ENCODE measurements at places on chromosomes 3 and 15.

DNA sequence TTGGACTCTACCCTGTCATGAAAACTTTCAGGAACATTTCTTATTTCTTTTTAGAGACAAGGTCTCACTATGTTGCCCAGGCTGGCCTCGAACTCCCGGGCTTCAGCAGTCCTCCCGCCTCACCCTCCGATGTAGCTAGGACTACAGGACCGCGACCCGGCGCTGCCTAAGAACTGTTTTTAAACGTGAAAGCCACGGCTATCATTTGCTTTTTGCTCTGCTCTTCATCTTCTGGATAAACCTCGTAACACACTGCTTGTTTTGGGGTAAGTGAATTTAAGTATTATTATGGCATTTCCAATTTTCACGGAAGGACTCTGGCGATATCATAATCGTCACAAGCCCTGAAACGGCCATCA lies 14.3 kb upstream of the CCNL1 start:
- peak; percentile 61 for DNase-seq

GRCh38 chr3:37853691-37854413 lies 7.8 kb upstream of the CTDSPL start:
- DNase-seq, result no peak

DNA sequence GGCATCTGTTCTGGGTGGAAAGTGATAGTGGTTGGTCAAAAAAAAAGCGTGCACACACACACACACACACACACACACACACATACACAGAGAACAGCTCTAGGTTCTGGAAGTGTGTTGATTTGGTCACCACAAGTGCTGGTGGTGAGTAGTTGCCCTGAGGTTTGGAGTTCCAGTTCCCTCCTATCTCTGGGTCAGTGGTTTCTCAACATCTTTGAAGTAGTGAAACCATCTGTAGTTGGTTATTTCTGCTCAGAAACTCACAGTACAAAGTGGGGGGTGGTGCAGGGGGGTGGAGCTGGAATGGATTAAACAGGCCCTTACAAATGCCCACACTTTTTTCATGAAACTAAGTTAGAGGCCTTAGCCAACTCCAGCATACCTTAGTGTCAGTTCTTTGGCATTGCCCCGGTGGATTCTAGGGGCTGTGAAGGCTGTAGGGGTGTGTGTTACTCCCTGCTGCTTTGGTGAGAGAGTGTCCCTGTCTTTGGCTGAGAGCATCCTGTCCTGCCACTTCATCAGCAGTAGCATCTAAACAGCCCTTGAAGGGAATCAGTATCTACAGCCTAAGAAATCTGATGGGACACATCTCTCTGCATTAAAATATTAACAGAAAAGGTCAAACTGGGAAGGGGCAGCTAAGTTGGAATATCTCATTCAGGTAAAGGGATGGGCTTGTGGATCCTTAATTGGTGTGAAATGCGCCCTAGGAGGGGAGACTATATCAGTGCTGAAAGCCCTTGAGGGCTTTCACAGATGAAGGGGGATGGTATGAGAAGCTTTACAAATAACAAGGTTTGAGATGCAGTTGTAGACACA lies 20.6 kb downstream of the SMAD3 start:
- no peak for DNase-seq

DNA sequence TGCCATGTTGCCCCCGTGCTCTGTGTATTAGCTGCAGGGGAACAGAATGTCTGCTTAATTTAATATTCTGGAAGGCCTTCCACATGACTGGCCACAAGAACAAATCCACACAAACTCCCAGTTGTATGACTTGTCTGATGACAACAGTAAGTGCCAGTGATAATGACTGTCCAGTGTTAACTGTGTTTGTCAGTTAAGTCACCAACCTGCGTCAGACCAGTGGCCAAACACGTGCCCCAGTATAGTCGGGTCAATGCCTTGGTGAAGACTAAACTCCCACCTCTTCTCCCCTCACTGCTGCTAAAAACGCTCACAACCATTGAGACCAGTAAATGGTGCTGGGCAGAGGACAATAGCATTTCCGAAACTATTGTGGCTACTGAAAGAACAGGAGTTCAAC lies 9.8 kb upstream of the ATP13A5 start:
- no peak for DNase-seq

DNA sequence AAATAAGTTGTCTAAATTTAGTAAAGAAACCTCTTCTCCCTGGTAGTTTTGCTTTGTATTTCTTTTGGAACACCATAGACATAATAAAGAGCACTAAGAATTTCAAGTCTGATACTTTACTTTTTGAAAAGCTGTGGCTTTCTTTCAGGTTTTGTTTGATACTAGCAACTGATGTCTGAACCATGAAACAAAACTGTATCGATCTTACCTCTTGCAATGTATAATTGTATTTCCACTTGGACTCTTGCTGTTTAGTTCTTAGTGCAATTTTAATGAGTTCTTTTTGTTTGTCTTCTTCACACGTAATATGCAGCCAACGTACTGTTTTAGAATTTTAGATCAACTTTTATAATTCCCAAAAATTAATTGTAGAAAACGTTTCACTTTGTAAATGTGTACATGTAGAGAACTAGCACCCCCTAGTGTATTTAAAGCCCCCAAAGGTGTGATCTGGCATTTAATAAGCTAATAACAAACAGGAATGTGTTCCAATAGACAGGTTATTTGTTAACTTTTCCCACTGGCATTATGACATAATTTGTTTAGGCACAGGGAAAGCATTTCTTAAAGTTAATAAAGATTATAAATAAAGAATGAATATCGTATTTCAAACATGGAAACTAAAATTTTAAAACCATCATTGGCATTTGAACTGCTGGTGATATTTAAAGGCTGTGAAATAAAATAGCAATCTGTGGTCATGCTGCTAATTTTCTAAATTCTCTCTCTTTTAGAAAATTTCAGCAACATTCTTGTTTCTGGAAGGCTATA lies 289.1 kb upstream of the DNAJC19 start:
- no peak for DNase-seq

DNA sequence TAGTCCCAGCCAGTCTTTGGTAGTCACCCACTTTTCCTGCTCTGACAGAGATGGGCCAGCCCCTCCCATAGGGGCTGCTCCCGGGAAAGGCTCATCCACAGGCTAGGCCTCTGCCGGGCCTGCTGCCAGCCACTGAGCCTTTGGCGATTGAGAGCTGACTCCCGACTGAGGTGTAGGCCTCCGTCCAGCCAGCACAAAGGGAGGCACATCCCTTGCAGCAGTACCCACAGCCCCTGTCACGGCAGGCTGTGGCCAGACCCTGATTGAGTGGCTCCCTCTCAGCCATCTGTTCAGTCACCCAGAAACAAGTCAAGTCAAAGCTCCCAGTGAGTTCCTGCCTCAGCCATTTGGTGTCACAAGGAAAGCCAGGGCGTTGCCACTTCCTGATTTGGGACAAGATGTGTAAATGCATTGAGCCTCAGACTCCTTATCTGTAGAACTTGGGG lies 6.2 kb upstream of the PAK6 start:
- no peak for DNase-seq

DNA sequence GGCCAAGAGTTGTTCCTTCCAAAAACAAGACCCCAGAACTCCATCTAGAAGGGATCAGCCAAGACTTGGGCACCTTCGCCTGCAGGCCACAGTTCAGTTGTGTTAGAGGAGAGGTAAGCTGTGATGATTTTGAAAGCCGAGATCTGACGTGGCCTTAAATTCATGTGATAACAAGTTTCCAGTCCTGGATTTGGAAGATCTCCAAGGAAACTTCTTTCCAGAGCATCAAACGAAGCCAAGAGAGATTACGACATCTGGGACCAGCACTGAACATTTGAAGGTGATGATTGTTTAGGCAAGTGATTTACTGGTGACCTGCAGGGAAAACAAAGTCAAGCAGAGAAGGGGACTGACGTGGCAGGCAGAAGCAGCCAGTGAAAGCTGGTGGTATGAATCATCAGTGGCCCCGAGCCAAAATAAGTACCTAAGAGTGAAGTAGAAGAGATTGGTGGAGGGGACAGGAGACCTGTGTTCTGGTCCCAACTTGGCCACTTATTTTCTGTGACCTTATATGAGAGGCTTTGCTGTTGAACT lies 339.0 kb upstream of the PROK2 start:
- peak; percentile 0 for DNase-seq

DNA sequence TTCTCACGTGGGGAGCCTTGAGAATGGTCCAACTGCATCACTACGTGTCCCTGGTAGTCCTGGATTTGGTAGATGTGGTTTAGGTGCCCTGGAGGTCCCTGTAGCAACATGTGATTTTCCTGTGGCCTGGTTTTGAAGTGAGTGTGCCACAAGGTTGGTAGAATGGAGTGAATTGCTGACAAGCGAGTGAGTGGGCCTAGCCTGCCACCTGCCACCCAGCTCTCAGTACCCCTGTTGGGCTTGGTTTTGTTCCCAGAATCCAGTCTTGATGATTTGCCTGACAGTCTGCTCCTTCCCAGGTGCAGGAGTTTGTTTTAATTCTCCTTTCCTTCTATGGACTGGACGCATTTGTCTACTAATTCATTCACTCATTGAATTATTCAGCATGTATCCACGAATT lies 19.4 kb downstream of the RPLP1 start:
- DNase-seq, result no peak

DNA sequence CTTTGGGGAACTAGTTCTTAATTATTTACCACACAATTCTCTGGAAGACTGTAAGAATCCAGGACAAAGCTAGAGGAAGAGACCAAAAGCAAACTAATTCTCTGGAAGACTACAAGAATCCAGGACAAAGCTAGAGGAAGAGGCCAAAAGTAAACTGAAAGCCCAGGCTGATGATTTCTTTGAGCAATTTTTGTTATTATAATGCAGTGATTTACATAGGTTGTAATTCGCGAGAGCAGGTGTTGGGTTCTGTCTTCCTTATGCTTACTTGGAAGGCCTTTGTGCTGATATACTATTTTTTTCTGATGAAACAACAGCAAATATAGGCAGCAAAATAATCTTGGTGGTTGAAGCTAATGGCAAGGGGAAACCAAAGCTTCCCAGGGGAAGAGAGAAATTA lies 5.2 kb downstream of the SPTSSB start:
- no peak for DNase-seq

DNA sequence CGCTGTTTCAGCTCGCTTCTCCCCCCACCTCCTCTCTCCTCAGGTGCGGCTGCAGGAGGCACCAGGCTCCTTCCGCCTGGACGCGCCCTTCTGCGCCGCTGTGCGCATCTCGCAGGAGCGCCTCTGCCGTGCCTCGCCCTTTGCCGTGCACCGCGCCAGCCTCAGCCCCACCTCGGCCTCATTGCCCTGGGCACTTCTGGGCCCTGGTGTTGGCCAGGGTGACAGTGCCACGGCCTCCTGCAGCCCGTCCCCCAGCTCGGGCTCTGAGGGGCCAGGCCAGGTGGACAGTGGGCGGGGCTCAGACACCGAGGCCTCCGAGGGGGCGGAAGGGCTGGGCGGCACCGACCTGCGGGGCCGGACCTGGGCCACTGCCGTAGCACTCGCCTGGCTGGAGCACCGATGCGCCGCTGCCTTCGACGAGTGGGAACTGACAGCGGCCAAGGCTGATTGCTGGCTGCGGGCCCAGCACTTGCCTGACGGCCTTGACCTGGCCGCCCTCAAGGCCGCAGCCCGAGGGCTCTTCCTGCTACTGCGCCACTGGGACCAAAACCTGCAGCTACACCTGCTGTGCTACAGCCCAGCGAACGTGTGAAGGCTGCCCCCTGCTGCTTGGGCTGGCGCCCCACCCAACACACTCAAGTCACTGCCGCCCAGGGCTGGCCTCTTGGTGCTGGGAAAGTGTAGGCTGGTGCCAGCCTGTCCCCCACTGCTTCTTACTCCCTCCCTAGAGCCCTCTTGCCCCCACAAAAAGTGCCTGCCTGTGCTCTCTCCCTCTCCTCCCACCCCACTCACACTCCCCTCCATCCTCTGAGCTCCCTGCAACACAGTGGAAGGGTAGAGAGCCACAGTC lies 7.1 kb downstream of the ALG3 start:
- peak; percentile 56 for DNase-seq

GRCh38 chr3:146104068-146104467 lies 56.9 kb downstream of the PLOD2 start:
- no peak for DNase-seq

GRCh38 chr3:111803123-111803593 lies 55.9 kb upstream of the PHLDB2 start:
- no peak for DNase-seq

DNA sequence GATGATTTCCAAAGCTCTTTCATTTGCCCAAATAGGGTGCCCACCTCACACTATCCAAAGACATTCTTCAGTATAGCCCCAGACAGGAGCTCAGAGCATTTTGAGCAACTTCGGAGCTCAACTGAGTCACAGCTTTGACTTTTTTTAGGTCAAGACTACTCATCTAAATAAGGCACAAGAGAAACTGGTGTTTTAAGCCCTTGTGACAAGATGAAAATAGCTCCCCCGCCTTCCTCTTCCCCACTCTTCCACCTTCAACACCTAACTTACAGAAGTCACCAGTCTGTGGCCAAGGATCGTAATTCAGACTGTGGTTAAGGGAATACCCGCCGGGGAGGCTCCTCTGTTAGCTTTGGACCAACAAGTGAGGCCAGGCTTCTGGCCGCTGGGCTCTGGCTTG lies 60.4 kb upstream of the CA12 start:
- DNase-seq, result no peak

GRCh38 chr15:85733416-85733815 lies 61.3 kb downstream of the KLHL25 start:
- DNase-seq, result no peak

- no peak for DNase-seq
Observed at GRCh38 chr3:33071946-33072345, 25.0 kb downstream of the GLB1 start.

- DNase-seq, result no peak
Observed at GRCh38 chr3:186453531-186453930, 90.6 kb downstream of the CRYGS start.

DNA sequence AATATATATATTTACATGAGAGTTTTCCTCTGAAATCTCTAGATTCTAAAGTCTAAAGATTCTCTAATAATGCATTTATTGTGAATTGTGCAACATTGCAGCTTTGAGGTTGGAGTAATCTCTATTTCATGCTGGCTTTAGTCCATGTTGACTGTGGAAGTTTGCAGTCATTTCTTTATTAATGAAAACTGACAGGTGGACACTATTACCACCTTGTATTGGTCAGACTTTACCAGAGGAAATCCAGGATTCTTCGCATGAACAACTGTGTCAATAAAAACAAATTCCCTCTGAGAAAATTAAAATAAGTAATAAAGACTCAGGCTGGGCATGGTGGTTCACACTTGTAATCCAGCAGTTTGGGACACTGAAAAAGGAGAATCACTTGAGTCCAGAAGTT lies 274.1 kb downstream of the SHQ1 start:
- DNase-seq, result no peak

GRCh38 chr15:62495670-62496614 lies 330.9 kb upstream of the C2CD4B start:
- DNase-seq, result no peak

Measured in NCI-H774 (cell line).